Activated T-helper 1 cell treated with anti-CD3 and anti-CD28 coated beads, Interleukin-2, amount 50 U/mL, for 16 hours (primary cell): ENCODE measurements at places on chromosomes 12 and 14.

GRCh38 chr14:103561381-103562178 is 877 bp downstream of the BAG5 start:
- no peak for DNase-seq

DNA sequence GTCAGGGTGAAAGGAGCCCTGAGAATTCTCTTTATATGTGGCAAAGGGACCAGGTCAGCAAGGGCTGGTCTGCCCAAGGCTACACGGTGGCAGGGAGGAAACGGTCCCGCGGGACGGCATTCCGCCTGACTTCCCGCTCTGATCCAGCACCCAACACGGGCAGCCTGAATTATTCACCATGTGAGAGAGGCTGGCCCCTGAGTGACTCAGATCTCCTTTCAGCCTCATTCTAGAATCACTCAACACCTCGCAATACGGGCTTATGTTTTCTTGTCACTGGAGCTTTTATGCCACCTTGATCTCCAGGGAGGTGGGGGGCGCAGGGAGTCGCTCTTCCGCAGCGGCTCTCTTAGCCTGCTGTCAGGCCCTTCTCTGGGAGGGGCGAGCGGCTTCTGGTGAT is 8.5 kb downstream of the LRTM2 start:
- DNase-seq, result no peak

GRCh38 chr12:103626498-103626897 is 39.4 kb downstream of the STAB2 start:
- no peak for DNase-seq

DNA sequence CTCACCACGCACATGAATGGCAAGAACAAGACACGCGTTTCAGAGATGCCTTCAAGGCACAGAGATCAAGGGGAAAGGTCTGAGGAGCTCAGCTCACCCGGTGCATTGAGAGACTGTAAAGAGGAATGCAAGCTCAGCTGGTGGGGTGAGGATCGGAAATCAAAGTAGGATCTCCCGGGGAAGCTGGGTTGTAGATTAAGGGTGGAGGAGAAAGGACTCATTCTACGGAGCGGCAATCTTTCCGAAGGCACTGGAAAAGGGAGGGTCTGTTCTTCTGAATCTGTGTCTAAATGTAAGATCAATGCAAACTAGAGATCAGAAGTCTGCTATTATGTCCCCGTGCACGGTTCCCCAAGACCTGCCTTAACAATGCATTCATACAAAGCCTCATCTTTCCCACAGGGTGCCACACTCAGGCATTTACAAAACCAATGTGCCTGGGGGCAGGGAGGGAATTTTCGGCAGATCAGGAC is 41.6 kb upstream of the PYGL start:
- DNase-seq, result no peak

- peak; percentile 45 for DNase-seq
Measured at GRCh38 chr12:49662998-49663843, 39.9 kb downstream of the PRPF40B start.

DNA sequence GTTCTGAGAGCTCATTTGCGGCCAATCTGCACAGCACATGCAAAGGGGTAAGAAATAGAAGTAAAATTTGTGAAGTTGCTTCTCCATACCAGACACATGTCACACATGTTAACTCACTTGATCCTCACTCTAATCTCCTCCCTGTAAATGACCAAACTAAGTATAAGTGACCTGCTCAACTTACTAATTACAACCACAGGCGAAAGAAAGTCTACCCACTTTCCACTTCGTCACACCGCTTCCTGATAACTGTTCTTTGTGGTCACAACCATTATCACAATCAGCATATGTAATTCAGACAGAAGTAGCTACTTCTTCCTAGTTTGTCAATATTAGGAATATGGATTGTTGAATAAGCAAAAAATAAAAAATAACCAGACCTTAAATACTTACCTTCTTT is 293.7 kb upstream of the CLEC14A start:
- no peak for DNase-seq

DNA sequence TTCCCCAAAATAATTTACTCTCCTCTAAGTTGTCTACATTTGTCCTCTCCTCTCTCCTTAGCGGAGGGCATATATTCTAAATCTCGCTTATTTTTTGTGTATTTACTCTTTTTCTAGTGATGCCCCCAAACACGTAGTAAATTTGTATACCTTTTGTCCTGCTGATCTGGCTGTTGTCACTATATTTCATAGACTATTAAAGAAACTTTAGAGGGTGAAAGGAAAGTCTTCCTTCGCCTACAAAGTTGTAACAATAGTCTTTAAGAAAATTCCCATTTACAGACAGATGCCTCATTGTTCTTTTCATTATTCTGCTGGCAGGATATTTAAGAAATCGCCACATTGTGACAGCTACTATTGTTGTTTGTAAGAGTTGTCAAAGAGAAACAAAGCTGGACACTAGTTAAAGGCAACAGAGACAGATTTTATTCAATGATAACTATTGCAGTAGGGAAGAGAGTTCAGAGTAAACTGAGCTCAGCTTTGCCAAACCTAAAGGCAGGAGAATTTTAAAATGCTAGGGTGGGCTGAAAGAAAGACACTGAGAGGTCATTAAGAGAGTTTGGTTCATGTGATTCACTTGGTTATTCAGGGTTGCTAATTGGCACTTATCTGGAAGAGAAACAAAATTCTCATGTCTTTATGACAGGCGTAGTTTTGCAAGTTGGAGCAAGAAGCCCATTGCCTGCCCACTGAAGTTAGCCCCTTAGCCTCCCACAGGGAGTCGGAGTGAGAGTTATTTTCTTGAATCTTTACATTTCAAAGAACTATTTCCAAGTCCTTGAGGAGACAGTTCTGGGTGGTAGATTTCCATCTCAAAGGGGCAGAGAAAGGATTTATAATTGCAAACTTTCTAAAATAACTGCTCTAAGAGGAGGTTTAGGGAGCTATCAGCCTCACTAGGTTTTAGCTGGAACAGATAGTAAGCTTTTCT is 1272.5 kb upstream of the SEL1L start:
- DNase-seq, result no peak
